ENCODE measurements at places on chromosomes 4 and X.

GRCh38 chr4:189129044-189129694 lies 811.5 kb upstream of the FRG1 start:
- no peak for DNase-seq

DNA sequence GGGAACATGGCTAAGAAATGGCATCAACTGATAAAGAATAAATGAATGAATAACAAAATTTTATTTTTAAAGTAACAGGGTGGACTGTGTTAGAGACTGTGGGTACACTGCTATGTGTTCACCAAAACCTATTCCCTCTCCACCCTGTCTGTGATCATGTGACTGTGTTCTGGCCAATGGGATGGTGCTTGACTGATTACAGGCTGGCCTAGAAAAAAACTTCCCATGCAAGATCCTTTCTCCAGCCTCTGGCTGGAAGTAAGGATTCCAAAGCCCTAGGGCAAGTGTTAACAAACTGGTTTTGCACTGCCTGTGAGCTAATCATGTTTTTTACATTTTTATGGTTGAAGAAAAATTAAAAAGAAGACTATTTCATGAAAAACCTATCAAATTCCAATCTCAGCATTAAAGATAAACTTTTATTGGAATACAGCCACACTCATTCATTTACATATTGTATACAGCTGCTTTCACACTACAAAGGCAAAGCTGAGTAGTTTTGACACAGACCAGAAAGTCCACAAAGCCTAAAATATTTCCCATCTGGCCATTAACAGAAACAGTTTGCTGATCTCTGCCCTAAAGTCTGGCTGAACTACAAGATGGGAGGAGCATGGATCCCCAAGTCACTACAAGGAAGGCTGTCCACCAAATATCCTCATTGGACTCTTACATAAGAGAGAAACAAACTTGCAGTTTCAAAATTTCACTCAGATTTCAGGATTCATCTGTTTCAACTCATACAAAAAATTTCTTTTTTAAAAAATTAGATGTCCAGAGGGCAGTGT lies 133.2 kb downstream of the ARHGAP6 start:
- DNase-seq = peak; percentile 57

DNA sequence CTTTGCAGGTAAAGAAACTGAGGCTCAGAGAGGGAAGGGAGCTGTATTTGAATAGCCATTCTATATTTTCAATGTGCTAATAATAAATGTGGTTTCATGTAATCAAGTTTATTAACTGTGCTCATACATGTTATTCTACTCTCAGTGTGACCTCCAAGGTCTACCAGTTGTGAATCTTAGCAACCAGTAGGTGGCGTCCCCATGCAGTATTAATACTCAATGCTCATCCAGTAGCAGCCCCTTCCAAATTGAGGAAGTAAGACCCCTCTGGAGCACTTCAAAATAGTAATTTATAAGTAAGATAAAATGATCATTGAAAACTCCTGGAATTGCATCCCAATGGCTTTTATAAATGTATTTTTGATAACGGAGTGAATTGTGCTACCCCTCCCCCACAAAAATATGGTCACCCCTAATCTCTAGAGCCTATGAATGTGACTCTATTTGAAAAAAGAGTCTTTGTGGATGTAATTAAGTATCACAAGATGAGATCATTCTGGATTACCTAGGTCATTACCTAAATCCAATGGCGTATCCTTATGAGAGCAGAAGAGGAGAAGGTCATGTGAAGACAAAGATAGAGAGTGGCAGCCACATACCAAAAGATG lies 20.4 kb upstream of the SEPSECS start:
- DNase-seq = peak; percentile 77

DNA sequence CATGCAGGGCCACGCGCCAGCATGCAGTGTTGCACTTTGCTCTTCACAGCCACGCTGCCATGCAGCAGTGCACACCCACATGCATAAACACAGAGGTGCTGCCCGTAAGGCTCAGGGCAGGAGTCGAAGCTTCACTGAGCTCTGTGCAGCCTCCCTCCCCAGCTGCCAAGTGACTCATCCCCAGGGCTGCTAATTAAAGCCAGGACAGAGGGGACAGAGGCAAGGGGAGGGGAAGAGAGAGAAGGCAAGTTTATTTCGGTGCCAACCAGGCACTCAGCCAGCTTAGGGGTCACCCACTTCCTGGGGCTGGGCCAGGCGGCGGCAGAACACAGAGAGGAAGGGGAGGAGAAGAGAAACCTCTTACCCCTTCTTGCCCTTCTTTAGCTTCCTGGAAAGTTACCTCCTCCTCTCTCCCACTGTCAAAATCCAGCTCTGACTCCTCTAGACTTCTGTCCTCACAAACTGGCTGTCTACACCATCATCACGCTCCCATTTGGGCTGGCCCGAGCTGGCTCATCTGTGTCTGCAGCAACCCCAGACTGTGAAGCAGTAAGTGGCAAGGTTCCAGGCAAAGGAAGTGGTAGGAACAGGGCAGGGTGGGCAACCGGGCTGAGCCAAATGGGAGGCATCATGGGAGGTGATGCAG lies 6.2 kb upstream of the IQSEC2 start:
- peak; percentile 57 for DNase-seq

GRCh38 chr4:140351093-140352075 lies 22.1 kb upstream of the SCOC start:
- no peak for DNase-seq

- no peak for DNase-seq
Measured at GRCh38 chr4:104989371-104989770, 157.3 kb upstream of the TET2 start.

- no peak for DNase-seq
Measured at GRCh38 chr4:100042711-100043110, 92.6 kb upstream of the H2AZ1 start.
